ENCODE measurements at places on chromosomes 3 and 15.

- no peak for DNase-seq
Measured at GRCh38 chr3:3353153-3353552, 173.7 kb upstream of the CRBN start.

DNA sequence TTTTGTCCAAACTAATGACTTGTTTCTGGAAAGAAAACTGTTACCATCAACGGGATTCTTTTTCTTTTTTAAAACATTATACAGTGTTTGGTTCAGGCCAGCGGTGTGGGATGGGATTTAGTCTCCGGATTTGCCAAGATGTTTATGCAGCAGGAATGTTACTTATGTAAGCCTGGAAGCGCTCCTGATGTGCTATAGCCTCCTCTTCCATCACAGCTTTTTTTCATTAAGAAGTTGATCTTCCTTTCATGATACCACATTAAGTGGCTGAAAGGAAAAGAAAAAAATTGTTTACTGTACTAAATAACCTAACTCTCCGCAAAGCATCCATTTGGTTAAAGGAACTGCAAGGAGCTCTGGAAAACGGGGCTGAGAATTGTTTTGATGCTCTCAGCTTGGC, 120.5 kb upstream of the ALDH1A3 start:
- DNase-seq, result no peak

- no peak for DNase-seq
Measured at GRCh38 chr15:62415498-62415897, 250.4 kb upstream of the C2CD4B start.

GRCh38 chr3:9903904-9904303, 1.3 kb downstream of the IL17RE start:
- no peak for DNase-seq

GRCh38 chr3:189834462-189834861, 203.3 kb downstream of the TP63 start:
- no peak for DNase-seq

DNA sequence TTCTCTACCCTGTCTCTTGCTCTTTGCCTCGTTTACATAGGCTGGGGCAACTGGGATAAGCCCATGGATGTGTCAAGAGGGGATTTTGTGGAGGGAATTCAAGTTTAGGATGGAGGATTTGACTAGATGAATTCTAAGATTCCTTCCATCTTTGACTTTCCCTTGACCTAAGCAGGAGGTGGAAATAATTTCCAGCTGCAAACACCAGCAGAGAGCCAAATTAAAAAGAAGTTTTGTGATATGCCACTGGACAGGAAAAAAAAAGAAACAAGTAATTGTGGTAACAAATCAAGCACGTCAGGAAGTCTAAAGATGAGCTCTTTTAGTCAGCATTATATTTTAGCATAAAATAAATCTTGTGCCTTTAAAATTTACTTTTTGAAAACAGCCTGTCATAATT, 49.8 kb downstream of the KCNMB2 start:
- no peak for DNase-seq

DNA sequence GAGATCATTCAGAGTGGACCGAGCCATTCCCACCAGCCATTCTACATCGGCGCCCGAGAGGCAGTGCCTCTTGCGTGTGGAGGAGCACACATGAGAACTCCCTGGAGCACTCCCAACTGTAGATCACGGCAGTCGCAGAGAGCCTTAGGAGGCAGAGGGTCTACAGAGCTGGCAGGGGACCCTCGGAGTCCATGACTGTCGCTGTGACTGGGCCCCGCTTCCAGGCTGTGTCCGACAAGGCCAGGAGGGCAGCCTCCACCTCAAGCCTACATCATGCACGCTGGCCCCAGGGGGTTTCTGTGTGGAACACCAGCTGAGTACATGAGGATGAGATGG, 159.0 kb downstream of the CHSY1 start:
- no peak for DNase-seq

- DNase-seq, result no peak
Measured at GRCh38 chr3:81741216-81741615, 20.2 kb downstream of the GBE1 start.

DNA sequence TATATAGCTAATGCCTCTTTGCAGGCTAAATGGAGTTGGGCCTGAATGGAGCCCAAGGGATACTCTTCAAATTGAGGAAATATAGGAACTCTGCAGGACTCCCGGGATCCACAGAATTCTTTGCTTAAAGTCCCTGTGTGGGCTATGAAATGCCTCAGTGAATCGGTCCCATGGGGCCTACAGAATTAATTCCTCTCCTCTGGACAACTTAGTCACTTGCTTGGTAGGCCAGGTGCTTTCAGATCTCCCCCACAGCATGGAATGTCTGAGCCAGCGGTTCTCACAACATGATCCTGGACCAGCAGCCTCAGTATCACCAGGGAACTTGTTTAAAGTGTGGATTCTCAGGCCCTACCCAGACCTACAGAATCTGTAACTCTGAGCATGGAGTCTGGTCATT, 15.1 kb upstream of the PRICKLE2 start:
- DNase-seq, result no peak

DNA sequence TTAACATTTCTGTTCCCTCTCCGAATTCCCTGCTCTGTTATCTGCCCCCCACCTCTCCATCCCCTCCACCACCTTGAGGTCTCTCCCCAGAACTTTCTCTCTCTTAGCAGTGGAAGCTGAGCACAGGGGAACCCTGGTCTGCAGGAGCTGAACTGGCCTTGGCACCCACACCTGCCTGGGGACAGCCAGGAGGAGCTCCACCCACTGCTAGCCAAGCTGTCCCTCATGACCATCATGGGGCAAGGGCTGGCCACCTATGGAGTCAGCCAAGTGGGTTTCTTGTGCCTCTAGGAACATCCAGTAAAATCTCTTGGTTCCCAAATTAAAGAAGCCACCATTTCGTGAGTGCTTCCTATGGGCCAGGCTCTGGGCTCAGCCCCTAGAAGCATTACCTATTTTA, 276.4 kb upstream of the TLE3 start:
- no peak for DNase-seq

DNA sequence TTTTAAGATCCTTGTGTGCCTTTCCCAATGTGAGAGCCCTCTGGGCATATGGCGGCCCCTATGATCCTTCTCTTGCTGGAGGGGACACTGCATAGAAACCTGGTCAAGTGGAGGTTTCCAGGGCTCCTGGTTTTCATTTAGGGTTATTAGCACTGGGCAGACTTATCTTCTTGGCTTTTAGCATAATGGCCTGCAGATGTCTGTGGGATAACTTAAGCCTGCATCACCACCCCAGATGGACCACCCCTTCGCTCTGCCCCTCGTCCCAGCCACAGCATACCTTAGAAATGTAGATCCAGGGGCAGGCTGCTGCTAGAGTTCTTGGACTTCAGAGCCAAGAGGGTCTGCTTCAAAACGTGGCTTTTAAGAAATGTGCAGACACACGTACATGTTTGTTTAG, 340.3 kb upstream of the CTDSPL start:
- DNase-seq, result no peak

- DNase-seq, result no peak
Measured at GRCh38 chr15:80231371-80231770, 20.6 kb downstream of the CTXND1 start.

GRCh38 chr3:152688313-152688712, 146.6 kb upstream of the P2RY1 start:
- DNase-seq, result no peak

DNA sequence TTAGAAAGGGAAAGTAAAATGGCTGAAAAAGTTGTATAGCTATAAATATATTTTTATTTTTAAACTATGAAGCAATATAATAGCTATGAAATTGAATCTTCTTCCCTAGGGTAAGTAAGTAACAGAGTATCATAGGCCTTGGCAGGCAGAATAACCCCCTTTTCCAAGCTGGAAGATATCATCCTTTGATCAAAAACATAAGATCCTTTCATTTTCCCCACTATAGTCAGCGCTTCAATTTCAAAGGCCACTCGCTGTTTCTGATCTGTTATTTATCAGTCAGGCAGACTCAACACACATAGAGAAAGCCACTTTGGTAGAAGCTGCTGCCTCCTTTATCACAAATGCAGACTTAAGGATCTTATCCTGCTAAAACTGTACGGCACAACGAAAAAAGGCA, 74.0 kb upstream of the UBE2E2 start:
- DNase-seq, result no peak

DNA sequence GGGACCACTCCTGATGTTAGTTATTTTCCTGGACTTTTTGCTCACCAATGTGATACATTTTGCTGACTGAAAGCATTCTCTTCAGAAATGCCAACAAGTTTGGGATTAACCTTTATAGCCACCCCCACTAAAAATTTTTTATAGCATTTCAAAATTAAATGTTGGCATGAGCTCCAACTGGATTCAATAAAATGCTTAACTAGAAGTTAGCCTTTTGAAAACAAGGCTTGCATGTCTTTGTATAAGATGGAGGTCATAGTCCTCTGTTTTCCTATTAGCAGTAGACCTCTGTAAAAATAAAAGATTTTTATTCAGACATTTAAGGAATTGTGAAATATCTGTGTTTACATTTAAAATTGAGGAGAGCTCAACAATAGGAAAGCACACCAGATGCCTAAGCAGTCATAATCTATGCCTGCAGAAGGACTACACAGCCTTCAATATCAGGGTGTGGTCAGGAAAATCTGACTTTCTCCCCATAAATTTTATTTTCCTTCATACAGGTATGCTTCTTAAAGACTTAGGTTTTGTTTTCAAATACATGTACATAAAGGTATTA, 87.2 kb downstream of the DNAJC13 start:
- DNase-seq, result no peak

- DNase-seq, result no peak
Measured at GRCh38 chr15:93466380-93466779, 377.4 kb upstream of the RGMA start.

DNA sequence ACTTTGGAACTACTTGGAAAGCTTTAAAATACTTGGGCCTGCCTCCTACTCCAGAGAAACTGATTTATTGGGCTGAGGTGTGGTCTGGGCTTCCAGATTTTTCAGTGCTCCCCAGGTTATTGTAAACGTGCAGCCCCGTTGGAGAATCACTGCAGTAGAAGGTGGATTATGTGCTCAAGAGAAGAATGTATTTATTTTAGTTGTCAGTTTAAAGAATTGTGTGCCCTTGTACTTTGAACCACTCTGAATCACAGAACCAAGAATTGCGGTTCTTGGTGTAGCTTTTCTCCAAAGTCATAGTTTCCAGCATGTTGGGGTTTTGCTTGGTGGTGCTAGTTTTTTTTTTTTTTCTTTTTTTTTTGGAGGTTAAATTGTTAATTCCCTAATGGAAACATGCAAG, 1.6 kb downstream of the TATDN2 start:
- DNase-seq, result no peak

- DNase-seq, result no peak
Measured at GRCh38 chr15:42510258-42511006, 15.0 kb downstream of the SNAP23 start.

- DNase-seq, result no peak
Measured at GRCh38 chr3:73964818-73965217, 340.1 kb upstream of the PDZRN3 start.

- DNase-seq, result no peak
Measured at GRCh38 chr3:188974856-188975599, 196.7 kb upstream of the TPRG1 start.

DNA sequence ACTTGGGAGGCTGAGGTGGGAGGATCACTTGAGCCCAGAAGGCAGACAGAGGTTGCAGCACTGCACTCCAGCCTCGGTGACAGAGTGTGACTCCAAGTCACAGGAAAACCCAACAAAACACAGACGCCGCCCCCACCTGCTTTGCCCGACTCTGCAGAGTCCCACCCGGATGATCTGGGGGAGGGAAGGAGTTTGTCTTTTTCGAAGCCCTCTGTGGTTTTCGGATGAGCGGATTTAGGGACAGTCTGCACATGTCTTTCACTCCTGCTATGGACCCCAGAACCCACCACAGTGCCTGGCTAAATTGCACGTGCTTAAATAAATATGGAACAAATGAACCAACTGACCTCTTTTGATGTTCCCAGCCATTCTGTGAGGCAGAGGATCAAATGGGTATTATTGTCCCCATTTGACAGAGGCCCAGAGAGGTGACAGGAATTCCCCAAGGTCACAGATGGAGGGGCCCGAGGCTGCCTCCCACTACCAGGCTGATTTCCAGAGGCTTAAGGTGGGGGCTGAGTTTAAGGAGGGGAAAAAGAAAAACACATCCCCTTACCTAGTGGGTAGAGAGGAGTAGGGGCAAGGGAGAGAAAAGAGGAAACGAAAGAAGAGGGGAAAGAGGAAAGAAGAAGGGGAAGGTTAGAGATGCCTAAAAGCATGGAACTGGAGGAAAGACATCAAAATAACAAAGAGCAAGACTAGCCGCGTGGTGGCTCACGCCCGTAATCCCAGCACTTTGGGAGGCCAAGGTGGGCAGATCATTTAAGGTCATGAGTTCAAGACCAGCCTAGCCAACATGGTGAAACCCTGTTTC, 59.4 kb upstream of the TFRC start:
- no peak for DNase-seq
